GM04503 (cell line): ENCODE measurements at places on chromosomes 7 and 10.

GRCh38 chr7:106915873-106916272, 50.8 kb downstream of the PIK3CG start:
- no peak for DNase-seq

- no peak for DNase-seq
Measured at GRCh38 chr10:107826171-107826570, 661.7 kb upstream of the SORCS1 start.

GRCh38 chr7:133837224-133837623, 289.9 kb upstream of the LRGUK start:
- DNase-seq = no peak

- DNase-seq = no peak
Measured at GRCh38 chr10:118047157-118047719, 497 bp upstream of the RAB11FIP2 start.

DNA sequence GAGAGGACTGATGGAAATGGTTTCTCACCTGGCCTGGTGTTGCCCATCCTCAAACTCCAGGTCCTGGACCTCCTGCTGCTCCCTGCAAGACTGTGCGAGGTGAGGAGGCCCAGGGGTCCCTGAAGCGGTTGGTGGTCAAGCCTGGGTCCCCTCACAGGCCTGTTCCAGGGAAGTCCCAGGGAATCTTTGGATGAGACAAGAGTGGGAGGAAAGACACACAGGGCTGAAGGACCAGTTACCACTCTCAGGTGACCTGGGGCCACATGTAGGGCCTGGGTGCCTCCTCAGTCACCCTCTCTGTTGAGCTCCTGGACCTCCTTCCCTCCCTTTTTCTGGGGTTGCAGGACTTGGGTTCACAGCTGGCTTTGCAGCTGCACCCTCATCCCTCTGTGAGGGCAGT, 42.6 kb upstream of the CXCL12 start:
- DNase-seq = no peak

DNA sequence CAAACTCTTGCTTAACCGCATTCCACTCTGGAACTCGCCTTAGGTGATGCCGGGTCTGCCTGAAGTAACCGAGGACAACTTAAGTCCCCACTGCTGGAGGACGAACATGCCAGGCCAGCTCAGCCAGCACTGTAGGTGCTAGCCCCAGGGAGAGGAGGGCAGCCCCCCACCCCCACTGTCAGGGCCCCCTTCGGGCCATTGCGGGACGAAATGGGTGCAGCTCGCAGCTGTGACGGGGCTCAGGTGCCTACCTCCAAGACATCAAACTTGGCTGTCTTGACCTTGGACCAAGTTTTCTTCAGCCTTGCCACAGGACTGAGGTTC, 60.4 kb downstream of the CSGALNACT2 start:
- no peak for DNase-seq

- no peak for DNase-seq
Measured at GRCh38 chr10:49645871-49646870, 32.3 kb downstream of the CHAT start.

DNA sequence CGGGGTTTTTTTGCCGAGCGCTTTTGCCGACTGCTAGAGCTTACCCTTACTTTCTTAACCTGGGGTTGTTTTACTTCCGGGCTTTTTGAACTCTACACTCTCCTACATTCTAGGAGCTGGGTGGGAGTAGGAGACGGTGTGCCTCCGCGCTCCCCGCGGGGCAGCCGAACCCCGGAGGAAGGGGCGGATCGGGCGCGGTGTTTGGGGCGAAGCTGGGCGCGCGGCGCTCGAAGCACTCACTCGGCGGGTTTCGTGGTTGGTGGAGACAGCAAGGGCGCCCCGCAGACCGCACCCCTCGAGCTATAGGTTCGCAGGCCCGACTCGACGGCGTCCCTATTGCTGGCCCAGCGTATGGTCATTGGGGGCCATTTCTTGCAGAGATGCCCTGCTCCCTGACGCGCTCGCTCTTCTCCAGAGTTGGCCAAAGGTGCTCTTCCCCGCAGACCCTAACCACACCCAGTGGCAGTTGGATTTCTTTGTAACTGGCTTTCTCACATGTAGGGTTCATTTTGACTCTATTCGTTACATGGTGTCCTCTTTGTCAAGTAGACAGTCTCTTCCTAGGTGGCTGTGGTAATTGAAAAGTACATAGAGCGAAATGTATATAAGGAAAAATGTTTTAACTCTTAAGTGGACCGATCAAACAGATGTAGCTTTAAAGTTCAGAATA, 364 bp downstream of the ZNF518A start:
- DNase-seq = no peak

- no peak for DNase-seq
Measured at GRCh38 chr10:131996466-131997365, 15.0 kb upstream of the BNIP3 start.

- DNase-seq = no peak
Measured at GRCh38 chr10:124077208-124077993, 16.0 kb downstream of the CHST15 start.

DNA sequence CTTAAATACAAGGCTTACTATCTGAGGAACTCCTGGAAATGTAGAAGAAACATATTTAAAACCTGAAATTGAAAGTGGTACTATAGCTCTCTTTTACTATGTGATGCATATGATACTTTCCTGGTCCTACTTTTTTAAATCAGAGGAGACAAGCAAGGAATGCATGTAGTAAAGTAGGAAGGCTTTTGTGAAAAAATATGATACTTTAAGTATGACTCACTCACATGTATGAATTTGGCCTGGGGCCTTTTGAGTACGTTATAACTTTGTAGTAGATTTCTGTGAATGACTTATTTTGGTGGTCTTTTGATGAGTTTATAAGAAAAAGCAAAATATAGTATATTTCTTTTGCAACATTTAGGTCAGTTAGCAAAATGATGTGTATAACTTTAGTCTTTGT, 53.8 kb downstream of the TAX1BP1 start:
- DNase-seq = no peak

- DNase-seq = no peak
Measured at GRCh38 chr7:50185951-50186682, 93.1 kb upstream of the ZPBP start.

DNA sequence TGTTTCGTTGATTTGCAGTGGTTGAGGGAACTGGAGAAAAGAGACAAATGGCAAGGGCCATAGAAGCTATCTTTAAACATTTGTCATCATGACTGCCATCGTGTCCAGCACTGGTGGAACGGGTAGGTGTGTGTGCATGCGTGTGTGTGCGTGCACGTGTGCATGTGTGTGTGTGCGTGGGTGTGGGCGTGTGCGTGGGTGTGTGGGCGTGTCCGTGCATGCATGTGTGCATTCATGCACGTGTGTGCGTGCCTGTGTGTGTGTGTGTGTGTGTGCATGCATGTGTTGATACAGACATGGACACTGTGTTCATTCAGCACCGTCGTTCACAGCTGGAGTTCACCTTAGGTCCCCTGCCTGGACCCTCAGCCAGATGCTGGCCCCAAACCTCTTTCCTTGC, 38.1 kb upstream of the AP5Z1 start:
- no peak for DNase-seq

GRCh38 chr10:95303535-95303934, 12.7 kb upstream of the PDLIM1 start:
- DNase-seq = no peak

DNA sequence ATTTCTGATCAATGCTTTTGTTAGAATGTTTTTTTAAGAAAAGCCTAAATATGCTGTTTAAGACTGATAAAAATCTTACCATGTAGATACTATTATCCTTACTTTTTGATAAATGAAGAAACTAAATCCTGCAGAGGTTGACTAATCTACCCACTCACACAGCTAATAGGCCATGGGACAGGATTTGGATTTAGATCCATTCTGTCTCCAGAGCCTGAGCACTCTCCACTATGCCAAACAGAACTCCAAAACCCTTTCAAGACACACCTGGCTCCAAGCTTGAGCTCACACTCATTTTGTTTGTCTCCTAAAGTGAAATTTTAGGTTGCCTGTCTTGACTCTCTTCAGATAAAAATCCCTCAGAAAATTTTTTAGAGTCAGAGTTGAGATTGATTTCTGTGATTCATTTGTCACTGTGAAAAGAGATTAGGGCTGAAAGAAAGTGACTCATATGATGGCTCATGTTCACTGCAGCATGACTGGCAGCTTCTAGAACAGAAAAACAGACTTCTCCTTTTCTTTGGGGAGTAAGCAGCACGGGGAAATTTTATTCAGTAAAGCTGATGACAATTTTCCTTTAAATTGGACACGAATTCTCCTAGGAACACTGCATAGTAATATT, 132.3 kb upstream of the POT1 start:
- no peak for DNase-seq
